Inflammatory macrophage treated with lipopolysaccharide for 1 hour (primary cell): ENCODE measurements at places on chromosomes 16 and 17.

- DNase-seq = no peak
These were observed 25.8 kb downstream of the ZCCHC14 start for GRCh38 chr16:87466975-87467501.

GRCh38 chr17:22704674-22705073 is 1012.4 kb downstream of the KCNJ18 start:
- no peak for DNase-seq

- peak; percentile 94 for DNase-seq
These were observed 27.1 kb downstream of the PMP22 start for GRCh38 chr17:15238057-15238456.

DNA sequence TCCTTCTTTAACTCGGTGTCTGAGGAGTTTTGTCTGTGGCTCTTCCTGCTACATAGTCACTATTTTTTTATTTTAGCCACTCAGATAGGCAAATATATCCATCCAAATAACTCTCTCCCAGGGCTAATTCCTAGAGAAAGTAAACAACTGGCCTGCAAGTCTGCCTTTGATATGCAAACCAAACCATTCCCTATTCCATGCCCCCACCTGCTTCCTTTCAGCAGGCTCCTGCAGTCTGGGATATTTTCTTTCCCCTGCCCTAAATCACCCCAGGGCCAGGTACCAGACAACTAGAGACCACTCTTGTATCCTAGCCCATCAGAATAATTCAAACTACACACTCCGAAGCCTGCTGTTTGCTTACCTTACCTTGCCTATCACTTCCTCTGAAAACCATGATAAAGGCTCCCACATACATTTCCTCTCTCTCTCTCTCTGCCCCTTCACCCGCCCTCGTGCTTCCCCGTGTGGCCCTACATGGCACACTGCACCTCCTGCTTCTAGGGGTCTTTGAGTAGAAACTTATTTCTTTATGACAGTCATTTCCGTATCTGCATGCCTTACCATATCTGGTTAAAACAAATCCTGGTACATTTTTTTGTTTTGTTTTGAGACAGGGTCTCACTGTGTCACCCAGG is 8.3 kb downstream of the CD300H start:
- DNase-seq = no peak

- peak; percentile 79 for DNase-seq
These were observed 16.6 kb downstream of the RMI2 start for GRCh38 chr16:11361701-11362451.

- DNase-seq = no peak
These were observed 1.7 kb downstream of the ANKS4B start for GRCh38 chr16:21235199-21235585.

DNA sequence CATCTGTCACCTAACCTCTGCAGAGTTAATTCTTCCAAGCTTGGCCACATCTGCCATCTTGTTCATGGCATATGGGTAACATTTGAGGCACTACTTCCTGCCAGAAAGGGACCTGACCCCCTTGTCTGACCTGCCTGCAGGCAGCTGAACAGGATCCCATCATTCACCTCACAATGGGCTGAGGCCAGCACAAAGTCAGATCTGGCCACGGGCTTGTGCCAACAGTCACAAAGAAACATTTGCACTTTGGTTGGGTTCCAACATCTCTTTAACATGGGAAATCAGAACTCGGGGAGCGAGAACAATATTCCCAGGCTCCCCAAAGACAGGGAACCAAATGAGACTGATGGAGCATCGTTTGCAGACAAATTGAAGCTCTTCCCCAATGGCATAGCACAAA is 116.1 kb downstream of the XYLT1 start:
- no peak for DNase-seq

DNA sequence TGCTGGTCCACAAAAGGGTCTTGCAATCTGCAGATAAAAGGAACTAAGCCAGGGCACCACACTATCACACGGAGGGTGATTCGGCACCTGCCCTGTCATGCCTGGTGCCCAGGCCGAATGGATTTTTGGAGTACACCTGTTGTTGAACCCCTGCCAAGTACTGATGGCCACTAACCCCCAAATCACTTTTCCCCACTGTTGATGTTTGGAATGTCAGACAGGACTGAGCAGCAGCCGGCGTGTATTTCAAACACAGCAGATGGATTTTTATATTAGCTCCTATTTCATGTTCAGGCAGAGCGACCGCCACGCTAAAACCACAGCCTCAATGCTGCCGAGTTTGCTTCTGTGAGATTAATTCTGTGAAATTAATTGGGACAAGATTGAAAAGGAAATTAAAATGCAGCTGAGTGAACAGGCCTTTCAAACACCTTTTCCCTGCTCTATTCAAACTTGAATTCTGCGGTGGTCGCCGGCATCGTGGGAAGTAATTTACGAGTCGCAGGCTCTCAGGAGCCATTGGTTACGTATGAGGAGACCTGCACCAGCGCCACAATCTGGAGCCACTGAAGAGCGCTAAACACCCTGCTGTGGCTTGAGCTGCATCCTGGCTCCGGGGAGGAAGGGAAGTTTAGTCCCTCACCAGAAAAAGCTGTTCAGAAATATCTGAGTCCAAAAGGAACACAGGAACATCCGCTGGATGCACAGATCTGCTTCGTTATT is 48.5 kb downstream of the SNX11 start:
- no peak for DNase-seq

DNA sequence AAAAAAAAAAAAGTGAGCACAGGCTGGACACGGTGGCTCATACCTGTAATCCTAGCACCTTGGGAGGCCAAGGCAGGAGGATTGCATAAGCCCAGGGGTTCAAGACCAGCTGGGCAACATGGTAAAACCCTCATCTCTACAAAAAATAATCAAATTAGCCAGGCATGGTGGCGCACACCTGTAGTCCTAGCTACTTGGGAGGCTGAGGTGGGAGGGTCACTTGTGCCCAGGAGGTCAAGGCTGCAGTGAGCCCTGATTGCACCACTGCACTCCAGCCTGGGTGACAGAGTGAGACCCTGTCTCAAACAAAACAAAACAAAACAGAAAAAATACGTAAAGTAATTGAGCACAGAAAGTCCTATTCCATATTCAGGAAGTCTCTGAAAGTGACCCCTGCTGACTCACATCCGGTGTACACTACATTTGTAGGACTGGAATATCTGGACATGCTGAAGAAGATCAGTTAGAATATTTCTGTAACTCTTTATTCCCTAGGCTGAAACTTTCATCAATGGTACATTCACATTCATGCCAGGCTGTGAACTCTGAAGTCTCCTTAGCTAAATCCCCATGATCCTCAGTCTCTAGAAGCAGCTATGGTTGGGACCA is 66.0 kb upstream of the HAS3 start:
- DNase-seq = no peak

- no peak for DNase-seq
These were observed 255.6 kb upstream of the SDK2 start for GRCh38 chr17:73899839-73900238.

DNA sequence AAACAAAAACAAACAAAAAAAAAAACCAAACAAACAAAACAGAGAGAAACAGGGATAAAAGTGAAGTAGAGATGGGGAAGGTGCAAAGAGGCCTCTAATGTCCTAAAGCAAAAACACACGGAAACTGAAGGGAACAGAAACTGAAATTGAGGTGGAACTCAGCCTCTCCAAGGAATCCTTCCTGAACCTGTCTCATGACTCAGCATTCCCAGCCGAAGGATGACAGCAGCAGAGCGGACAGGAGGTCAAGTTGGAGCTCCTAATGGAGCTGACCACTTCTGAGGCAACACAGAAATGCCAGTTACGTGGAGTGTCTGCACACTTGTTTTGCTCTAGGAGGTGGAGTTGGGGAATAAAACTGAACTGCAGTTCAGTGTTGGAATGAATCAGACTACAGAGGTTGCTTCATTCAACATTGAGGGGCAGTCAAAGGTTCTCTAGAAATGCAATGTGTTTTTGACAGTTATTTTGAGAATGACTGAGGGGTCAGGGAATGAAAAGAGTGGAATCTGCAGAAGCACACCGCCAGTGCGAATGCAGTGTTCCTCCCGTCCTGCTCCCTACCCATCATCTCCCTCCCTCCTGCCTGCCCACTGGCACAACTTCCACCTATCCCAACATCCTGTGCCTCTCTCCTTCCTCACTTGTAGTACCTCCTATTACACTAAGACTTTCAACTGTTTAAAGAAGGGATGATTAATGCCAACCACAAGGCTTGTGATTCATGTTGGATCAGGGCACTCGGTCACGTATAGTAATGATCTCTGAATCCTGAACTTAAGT is 6.3 kb downstream of the UBE2O start:
- no peak for DNase-seq

DNA sequence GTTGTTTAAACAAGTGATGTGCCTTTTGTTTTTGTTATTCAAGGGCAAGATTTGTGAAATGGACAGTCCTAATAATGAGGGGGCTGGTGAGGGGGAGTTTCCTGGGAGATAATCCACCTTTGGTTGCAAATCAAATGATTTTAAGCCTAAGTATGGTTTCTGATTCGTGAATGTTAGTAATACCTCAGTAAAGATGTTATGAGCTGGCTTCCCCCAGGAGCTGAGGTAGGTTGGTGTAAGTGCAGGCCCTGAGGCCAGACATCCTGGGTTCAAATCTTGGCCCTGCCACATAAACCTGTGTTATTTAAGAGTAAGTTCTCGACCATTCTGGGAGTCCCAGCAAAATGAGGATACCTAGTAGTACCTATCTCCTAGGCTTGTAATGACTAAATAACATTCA is 1.5 kb downstream of the SNX29 start:
- DNase-seq = no peak

- DNase-seq = no peak
These were observed 12.1 kb downstream of the HYDIN start for GRCh38 chr16:71218306-71218963.

DNA sequence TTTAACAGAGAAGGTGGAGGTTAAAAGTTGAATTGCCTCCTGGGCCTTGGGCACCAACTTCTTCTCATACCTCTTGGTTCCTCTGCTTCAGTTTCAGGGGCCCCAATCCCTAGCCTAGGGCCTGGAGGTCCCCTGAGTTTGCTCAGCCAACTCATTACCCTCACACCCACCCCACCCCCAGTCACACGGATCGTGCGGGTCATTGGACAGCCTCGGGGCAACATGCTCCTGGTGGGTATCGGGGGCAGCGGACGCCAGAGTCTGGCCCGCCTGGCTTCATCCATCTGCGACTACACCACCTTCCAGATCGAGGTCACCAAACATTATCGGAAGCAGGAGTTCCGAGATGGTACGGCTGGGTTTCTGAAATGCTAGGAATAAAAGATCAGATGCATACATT is 36.0 kb upstream of the KDM6B start:
- DNase-seq = no peak

DNA sequence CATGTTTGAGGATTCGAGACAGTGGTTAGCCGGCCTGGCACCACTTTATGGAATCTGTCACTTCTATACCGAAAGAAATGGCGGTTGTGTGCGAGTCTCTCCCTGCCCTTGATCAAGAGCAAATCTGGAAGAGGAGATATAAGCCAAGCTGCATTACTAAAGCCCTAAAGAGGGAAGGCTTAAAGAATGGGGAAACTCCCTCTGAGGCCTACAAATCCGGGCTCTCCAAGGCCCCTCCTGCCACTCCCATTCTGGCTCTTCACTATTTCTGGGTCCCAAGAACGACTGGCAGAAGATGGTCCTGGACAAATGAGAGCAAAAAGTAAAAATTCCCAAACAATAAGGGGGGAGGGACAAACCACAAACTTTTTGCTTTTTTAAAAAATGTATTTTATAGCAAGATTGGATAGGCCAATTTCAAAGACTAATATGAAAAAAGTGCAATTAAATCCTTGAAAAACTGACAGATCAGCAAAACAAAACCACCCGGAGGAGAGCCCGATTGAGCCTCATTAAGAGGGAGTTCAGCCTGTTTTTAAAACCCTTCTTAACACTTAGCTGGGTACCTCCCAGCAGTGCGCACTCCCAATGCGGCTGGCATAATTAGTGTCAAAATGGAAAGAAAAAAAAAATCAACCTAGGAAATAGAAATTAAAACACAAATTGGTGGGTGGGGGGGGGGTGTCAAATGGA is 193.5 kb downstream of the ZFHX3 start:
- peak; percentile 65 for DNase-seq

- DNase-seq = peak; percentile 1
These were observed 19.0 kb upstream of the OSGIN1 start for GRCh38 chr16:83933885-83934683.

GRCh38 chr17:48244121-48244711 is 136.7 kb downstream of the SNX11 start:
- no peak for DNase-seq

GRCh38 chr16:82497139-82497538 is 129.6 kb upstream of the CDH13 start:
- DNase-seq = no peak

DNA sequence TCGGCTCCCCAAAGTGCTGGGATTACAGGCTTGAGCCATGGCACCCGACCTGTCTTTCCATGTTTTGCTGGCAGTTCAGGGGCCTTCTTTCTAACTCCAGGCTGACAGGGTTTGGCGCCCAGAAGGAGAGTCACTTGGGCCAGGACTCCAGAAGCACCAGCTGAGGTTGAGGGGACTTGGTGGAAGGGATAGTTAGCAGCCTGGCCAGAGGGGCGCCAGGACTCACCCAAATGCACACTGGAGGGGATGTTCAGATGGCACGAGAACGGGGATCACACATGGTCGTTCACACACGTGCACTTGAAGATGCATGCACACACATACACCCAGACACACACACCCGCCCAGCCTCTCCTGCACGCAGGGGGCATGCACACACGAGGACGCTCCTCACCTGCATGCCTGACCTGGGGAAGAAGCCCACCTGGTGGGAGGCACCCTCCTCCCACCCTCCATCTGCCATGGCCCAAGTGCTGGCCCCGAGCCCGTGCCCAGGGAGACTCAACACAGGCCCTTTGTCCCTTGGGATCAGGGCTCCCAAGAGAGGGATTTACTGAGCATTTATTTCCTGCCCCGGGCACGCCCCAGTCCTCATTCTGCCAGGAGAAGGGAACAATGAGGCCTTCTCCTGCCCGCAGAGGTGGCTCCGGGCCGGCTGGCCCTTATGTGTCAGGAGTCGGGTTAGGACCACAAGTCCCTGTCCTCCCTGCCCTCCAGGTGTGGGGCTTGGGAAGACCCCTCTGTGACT is 2.3 kb upstream of the PRSS21 start:
- DNase-seq = no peak

DNA sequence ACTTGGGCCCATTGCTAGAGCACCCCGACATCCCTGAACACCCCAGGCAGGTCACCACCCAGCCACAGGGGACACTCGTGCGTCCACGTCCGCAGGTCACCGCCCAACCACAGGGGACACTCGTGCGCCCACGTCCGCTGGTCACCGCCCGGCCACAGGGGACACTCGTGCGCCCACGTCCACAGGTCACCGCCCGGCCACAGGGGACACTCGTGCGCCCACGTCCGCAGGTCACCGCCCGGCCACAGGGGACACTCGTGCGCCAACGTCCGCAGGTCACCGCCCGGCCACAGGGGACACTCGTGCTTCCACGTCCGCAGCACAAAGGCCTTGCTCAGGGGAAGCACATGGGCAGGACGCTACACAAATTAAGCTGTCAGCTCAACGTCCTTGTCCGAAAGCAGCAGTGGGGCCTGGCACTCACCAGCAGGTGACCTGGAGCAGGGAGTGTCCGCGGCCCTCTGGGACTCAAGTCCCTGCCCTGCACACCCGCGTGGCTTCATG is 17.7 kb downstream of the GALNS start:
- DNase-seq = no peak

DNA sequence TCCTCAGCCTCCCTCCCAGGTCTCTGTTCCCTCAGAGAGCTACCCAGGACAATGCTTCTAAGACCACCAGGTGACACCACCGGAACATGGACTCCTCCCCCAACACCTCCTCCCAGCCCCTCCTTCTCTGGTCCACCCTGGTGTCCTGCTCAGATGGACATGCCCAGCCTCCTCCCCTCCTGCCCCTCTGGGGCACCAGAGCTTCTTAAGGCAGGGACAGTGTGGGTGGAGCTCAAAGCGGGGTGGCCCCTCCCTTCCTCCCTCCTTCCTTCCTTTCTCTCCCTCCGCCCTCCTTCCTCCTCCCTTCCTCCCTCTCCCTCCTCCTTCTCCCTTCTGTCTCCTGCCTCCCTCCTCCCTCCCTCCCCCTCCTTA is 22.7 kb downstream of the TRPV3 start:
- no peak for DNase-seq
